Stimulated activated effector memory CD8-positive, alpha-beta T cell treated with anti-CD3 and anti-CD28 coated beads, Interleukin-12 subunit alpha, Interleukin-12 subunit beta, amount 100 ng/mL, for 72 hours (primary cell): ENCODE measurements at places on chromosomes 7 and 10.

DNA sequence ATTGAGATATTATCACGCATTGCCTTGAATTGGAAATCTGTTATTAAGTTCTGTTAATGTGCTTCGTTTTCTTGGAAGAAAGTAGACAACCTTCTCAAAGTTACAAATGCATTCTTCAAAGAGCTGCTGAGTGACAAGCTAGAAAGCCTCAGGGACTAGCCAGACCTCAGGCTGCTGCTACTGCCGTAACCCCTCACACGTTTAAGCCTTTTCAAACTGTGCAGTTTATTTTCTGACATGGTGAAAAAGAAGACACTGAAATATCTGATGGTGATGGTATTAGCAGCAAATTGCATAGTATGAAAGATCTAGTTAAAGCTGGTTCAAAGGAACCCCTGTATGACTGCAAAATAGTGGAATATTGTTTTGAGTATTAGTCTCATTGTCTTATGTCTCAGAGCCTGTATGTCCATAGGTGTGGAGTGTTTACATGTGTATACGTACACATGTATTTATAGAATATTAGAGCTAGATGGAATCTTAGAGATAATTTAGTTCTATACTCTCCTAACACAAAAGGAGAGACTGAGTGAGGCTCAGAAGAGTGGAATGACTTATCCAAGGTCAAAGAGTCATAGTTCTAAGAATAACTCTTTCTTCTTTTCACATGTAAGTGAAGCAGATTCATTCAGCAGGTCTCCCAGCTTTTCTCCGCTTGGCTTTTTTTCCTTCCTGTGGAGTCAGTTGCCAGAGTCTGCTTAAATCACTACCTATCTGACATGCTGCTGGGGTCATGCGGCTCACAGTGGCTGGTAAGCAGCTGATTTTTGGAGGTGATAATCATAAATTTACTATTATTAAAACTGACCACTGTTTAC is 431.9 kb downstream of the PLXDC2 start:
- no peak for DNase-seq

GRCh38 chr7:136698977-136699376 is 169.5 kb upstream of the CHRM2 start:
- no peak for DNase-seq

DNA sequence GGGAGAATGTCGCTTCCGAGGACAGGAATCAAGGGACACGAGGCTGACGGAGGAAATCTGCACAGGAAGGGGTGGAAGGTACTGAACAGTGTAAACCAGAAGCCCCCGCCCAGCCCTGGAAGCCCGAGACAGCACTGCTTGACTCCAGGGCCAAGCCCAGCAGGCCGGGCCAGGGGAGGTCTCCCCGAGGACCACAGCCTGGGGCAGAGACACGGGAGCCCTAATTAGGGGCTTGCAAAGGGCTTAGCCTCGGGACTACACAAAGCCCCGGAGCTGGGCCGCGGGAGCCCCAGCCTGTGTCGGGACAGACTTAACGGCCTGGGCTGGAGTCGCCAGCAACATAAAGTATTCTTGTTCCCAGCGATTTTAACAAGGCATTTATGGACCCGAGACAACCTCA is 50.8 kb downstream of the OAT start:
- no peak for DNase-seq

- DNase-seq = no peak
Observed at GRCh38 chr10:101716891-101717659, 22.1 kb upstream of the FBXW4 start.

DNA sequence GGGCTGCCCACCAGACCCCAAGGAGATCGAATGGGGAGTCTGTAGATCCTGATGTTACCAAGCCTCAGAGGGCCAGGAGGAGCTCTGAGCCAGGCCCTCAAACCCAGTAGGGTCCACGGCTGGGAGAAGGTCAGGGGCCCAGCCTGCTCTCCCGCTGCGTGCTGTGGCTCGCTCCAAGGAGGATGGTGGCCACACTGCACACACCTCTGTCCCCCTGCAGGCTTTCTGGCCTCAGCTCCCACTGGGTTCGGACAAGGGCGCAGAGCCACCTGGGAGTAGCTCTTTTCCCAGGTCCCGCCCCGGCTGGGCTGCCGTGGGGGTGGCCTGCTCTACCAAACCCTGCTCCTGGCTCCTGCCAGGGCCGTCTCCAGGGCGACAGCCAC is 175.8 kb downstream of the ZNF248 start:
- no peak for DNase-seq

DNA sequence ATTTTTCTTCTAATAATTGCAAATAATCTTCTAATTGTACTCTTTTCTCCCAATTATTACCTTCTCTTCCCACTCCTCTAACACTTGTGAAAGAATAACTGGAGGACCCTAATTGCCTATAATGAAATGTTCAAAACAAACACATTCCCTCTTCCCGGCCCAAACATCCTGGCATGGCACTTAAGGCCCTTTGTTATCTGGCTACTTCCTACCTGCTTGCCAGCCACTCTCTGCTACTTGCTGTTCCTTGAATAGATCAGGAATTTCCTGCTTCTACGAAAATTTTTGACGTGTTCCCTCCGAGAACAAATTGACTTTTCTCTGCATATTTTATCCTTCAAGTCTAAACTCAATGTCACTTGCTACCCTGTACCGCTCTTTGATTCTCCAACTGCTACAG is 56.1 kb upstream of the NOBOX start:
- DNase-seq = no peak

- no peak for DNase-seq
Observed at GRCh38 chr10:75932921-75933320, 501.5 kb downstream of the LRMDA start.

DNA sequence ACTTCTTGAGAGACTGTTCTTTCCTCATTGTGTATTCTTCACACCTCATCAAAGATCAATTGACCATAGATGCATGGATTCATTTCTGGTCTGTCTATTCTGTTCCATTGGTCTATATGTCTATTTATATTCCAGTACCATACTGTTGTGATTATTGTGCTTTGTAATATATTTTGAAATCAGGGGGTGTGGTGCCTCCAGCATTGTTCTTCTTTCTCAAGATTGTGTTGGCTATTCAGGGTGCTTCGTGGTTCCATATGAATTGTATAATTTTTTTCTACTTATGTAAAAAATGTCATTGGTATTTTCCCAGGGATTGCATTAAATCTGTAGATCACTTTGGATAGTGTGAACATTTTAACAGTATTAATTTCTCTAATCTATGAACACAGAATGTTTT is 106.5 kb downstream of the EPC1 start:
- DNase-seq = no peak

DNA sequence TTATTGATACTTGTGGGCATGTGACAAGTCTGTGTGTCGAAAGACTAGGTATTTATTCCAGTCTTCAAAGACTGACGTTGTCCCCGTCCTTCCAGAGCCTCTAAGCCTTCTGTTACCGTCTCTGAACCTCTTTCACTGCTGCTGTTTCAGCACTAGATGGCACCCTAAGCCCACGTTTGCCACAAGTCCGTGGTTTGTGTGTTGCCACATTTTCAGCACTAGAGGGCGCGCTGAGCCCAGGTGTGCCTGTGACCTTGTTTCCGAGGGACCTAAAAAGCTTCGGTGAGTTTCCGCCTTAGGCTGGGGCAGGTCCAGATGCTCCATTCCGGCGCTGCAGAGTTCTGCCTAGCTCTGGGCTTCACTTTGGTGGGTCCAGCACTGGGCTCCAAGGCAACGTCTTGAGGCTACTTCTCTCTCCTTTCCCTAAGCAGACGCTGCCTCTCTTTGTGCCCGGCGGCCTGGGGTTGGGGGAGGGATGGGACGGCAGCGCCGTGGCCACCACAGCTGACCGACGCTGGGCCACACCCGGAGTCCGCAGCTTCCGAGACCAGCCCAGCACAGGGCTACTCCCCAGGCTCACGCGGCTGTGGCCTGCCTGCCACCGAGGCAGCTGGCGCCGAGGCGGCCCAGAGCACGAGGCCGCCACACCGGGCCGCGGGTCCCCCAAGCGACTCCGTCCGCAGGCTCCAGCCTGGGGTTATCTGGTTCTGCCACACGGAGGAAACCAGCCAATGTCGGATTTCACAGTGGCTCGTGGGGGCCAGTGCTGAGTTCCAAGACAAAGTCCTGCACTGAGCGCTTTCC is 520.2 kb downstream of the REEP3 start:
- peak; percentile 83 for DNase-seq

DNA sequence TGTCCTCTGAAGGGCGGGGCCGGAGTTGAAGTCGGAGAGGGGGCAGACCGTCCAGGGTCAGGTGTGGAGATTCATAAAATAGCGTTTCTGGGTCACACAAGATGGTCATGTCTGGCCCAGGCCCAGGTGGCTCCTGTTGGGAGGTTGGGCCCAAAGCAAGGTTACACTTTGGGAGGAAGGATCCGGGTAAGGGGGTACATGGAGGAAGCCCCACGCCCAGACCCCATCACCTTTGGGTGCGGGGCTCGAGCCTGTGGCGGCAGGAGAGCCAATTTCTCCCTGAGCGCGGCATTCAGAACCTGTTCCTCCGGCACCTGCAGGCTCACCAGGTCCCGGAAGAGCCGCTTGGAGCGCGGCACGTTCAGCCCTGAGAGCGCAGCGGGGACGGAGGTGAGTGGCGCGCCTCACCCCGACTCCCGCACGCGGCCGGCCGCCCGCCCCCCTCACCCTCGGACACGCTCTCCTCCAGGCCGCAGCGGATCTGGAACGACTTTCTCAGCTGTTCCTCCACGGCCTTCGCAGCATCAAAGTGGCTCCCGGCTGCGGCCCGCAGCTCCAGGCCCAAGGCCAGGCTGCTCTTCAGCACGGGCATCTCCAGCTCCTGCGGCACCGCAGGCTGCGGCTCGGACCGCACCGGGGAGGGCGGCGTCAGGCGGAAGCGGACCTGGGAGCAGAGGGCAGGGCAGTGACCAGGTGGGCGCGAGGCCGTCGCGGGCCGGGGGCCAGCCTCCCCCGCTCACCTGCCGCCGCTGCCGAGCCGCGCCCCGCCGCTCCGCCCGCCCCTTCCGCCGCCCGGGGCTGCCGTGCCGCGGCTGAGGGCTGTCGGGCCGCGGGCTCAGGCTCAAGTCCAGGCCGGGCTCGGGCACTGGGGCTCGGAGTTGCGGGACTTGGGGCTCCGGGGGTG is 644 bp downstream of the PPP1R35 start:
- DNase-seq = no peak

- no peak for DNase-seq
Observed at GRCh38 chr7:123594813-123595241, 6.8 kb upstream of the ASB15 start.

DNA sequence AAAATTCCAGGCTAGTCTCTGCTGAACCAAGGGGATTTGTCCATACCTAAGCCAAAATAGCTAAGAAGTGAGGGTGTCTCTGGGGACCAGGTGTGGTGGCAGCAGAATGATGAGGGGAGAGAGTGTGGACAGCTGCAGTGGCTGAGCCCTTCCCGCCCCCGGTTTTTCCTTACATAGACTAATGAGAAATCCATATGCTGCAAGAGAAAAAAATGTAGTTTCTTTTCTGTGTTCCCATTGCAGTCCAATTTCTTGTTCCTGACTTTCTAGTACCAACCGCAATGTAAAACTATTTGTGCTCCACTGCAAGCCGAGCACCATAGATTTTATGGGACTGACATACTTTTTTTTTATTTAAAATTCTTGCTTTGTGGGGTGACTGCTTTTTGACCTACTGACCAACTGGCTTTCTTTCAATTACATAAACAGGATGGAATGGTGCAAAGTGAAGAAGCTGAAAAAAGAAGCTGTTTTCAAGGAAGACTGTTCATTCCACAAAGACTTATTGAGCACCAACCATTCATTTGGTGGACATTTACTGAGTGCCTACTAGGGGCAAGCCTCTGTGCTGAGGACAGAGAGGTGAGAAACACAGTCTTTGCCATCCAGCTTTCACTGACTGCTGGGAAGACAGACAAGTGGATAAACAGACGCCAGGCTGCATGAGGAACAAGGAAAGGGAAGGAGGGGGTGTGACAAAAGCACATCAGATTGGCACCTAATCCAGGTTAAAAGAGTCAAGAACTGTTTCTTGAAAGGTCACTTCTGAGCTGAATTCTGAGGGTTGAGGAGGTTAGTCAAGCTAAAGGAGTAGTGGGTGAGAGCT is 9.8 kb downstream of the CEP41 start:
- DNase-seq = no peak

DNA sequence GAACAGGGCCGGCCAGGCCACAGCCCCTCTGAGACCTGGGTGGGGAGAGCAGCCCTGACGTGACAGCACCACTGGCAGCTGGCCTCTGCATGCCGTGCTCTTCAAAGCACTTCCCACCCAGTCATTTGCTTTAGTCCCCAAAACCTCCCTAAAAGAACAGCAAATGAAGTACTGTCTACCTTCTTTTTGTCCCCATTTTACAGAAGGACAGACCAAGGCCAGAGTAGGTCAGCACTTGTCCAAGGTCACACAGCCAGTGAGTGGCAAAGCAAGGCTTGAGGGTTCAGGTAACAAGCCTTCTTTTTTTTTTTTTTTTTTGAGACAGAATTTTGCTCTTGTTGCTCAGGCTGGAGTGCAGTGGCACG is 15.1 kb downstream of the ATP6V1F start:
- no peak for DNase-seq

- no peak for DNase-seq
Observed at GRCh38 chr7:35900651-35901050, 99.8 kb downstream of the SEPTIN7 start.

- DNase-seq = no peak
Observed at GRCh38 chr10:3955955-3956617, 171.1 kb upstream of the KLF6 start.

- DNase-seq = no peak
Observed at GRCh38 chr10:84499846-84500245, 171.5 kb downstream of the CCSER2 start.

GRCh38 chr10:16909961-16910792 is 93.0 kb upstream of the RSU1 start:
- no peak for DNase-seq

GRCh38 chr7:94298943-94299342 is 95.8 kb upstream of the COL1A2 start:
- DNase-seq = no peak

- no peak for DNase-seq
Observed at GRCh38 chr7:98956937-98957336, 78.6 kb downstream of the TRRAP start.

DNA sequence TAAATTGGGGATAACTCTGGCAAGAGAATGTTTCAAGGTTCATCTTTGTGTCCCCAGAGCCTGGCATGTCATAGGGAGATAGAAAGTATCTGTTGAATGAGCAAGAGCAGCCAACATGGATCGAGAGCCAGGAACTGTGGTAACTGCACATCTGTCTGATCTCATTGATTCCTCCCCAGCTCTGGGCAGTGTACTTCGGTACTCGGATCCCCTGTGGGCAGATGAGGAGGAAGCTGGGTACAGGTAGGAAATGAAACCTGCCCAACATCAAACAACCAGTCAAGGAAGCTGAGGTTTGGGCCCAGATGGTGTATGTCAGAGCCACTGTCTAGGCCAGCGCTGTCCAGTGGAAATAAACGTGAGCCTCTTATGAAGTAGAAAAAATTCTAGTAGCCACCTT is 76.4 kb downstream of the GRK5 start:
- DNase-seq = no peak
